ENCODE measurements at places on chromosomes 2 and 18.

DNA sequence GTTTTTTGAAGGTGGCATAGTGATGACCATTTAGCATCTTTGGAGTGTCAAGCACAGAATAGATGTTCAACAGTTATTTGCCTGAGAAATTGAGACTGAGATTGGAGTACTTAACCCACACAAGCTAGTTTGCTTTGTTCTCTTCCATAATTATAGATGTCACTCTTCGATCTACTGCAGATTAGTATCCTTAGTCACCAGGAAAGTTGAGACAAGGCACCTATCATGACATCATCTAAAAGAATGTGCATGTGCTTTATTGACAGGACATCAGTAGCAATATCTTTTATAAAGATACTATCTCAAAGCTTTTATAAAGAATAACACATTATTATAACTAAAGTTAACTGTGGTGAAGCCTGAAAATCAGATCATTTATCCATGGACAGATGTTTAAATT is 6.4 kb downstream of the VRK2 start:
- no peak for DNase-seq

DNA sequence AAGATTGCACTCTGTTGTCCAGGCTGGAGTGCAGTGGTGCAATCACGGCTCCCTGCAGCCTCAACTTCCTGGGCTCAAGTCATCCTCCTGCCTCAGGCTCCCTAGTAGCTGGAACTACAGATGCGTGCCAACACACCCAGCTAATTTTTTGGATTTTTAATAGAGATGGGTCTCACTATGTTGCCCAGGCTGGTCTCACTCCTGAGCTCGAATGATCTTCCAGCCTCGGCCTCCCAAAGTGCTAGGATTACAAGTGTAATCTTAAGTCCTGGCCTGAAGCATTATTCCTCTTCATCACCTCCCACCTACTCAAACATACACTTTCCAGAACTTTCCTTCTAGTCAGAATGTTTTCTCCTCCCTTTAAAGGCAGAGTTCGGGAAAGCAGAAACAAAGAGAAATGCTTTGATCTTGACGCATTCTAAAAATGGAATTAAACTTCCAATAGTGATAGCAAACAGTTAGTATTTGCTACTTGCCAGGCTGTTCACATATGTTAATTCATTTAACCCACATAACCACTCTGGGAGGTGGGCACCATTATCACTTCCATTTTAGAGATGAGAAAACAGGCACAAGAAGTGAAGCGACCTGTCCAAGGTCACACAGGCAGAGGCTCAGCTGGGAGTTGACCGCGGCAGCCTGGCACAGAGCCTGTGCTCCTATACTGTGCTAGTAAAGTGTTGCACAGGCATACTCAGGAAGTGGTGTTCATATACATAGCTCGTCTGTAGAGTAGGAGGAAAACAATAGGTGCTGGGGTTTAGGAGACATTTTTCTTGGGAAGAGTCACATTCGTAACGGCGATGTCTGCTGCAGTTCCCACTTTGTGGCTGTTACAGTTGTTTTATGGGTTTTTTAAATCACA is 24.6 kb downstream of the TEX44 start:
- DNase-seq = no peak

- DNase-seq = no peak
These were observed 119.6 kb downstream of the FEZ2 start for GRCh38 chr2:36478332-36478738.

GRCh38 chr18:55076643-55077218 is 117.5 kb upstream of the CCDC68 start:
- DNase-seq = no peak

DNA sequence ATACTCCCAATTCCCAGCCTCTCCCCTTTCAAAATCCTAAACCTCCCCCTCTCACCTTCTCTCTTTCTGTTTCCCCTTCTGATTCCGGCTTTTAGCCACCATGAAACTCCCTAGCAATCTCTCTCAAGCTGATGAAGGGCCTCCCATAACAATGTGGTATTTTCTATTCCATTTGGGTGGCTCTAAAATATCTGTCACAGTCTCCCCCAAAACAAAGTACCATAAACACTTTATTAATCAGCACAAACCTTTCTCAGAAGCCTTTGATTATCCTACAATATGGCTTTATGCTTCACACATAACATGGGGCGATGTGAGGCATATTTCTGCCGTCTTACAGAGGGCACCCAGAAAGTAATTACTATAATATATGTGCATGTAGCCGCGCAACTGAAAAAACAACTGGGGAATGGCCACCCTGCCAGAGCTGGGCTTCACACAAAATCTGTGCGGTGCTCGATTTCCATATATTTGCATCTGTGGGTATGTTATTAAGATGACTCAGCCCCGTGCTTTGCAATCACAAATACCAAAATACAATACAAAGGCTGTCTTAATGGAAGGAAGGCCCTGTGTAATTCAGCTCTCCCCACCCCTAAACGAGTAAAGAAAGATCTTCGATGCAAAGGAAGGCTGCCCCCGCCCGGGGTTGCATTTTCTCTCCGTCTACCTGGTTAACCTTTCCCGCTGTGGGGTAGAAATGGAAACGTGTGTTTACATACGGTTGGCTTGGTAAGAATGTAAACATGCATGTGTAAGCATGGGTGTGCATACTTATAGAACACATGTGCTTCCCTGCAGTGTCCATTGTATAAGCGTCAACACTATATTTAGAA is 81.4 kb downstream of the CELF4 start:
- DNase-seq = no peak

- no peak for DNase-seq
These were observed 17.5 kb downstream of the MYO5B start for GRCh38 chr18:50177294-50177992.

- no peak for DNase-seq
These were observed 89.2 kb downstream of the STPG4 start for GRCh38 chr2:47065771-47066380.
